Lung (tissue), 17 donors: ENCODE measurements at places on chromosomes 12 and 14. TPM values are rescaled to one million over a fixed set of nuclear protein-coding genes. Genes with fewer than 3 reads are reported as not detected.
A peak's percentile ranks its signal among the peaks of the same experiment; 100 is the strongest.

The MED13L gene
- total RNA-seq: 112 TPM

- H3K4me1 ChIP-seq: peaks cover 8% of the 10 kb centered on the region
- no peak overlapping the region for H3K27ac ChIP-seq
- peaks cover 27% of the 10 kb centered on the region for H3K36me3 ChIP-seq
- H3K4me3 ChIP-seq: no peak overlapping the region
- H3K27me3 ChIP-seq: no peaks in the 10 kb centered on the region
- DNase-seq: no peak
Observed at GRCh38 chr12:53502983-53503728, 2.1 kb downstream of the TARBP2 start.

The LLPH gene
- 7.9 TPM for total RNA-seq

DNA sequence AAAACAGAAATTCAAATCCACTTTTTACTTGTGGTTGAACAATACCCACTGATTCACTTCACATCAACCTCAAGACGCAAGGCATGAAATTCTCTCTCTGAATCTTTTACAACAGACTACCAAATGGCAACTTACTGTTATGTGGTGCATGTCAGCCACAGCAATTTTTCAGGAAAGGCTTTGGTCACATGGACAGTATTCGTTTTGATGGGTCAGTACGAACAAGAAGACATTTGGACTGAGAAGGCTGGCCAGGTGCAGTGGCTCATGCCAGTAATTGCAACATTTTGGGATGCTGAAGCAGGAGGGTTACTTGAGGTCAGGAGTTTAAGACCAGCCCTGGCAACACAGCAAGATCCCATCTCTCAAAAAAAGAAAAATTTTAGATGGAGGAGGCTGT lies 144.0 kb downstream of the SEC23A start:
- no peaks in the 10 kb centered on the region for H3K4me1 ChIP-seq
- no peak overlapping the region for H3K27ac ChIP-seq
- no peak overlapping the region for H3K4me3 ChIP-seq
- no peak for DNase-seq

DNA sequence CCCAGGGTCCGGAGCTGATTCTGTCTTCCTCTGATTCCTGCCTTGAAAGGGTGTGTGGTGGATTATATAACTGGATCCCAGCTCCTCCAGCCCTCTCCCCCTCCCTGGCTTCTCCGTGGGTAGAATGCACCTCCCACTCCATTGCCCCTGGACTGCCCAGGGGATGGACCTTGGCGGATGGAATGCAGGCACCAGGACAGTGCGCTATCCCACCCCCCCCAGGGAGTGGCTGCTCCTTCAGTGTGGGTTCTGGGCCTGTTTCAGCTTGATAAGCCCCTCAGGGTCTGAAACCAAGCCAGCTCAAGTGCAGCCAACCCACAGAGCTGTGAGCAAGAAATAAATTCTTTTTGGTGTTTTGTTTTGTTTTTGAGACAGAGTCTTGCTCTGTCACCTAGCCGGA lies 112.4 kb upstream of the TMEM132D start:
- H3K4me3 ChIP-seq: no peak overlapping the region
- no peak overlapping the region for H3K27ac ChIP-seq
- DNase-seq: no peak
- no peaks in the 10 kb centered on the region for H3K4me1 ChIP-seq
- no peaks in the 10 kb centered on the region for H3K36me3 ChIP-seq
- H3K27me3 ChIP-seq: peaks cover 25% of the 10 kb centered on the region

- no peaks in the 10 kb centered on the region for H3K36me3 ChIP-seq
- no peak for DNase-seq
- H3K27ac ChIP-seq: no peak overlapping the region
- H3K4me3 ChIP-seq: no peak overlapping the region
Observed at GRCh38 chr12:40122842-40123241, 17.0 kb upstream of the SLC2A13 start.

DNA sequence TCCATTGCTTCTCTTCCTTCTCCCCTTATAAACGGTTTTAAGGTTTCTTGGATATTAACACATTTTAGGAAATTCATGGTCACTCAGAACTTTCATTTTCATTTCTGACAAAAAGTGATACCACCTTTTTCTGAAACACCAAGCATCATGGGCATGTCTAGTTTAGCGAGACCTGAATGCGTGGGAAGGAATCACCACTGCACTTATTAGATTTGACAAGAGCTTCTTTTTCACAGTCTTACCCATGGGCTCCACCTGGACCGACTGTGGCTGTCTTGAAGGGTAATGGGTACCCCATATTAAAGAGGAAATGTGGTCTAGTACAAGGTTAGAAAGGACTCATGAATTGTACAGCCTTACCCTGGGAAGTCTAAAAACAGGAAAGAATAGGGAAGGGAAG lies 95.4 kb downstream of the KCNK10 start:
- H3K36me3 ChIP-seq: no peaks in the 10 kb centered on the region
- no peak for DNase-seq
- no peak overlapping the region for H3K27ac ChIP-seq
- no peak overlapping the region for H3K4me3 ChIP-seq
- no peaks in the 10 kb centered on the region for H3K27me3 ChIP-seq

GRCh38 chr14:62807636-62808035 lies 237.6 kb downstream of the KCNH5 start:
- H3K4me3 ChIP-seq: no peak overlapping the region
- H3K4me1 ChIP-seq: no peaks in the 10 kb centered on the region
- H3K36me3 ChIP-seq: no peaks in the 10 kb centered on the region
- H3K27ac ChIP-seq: no peak overlapping the region

The CEBPE gene
- total RNA-seq: not detected

DNA sequence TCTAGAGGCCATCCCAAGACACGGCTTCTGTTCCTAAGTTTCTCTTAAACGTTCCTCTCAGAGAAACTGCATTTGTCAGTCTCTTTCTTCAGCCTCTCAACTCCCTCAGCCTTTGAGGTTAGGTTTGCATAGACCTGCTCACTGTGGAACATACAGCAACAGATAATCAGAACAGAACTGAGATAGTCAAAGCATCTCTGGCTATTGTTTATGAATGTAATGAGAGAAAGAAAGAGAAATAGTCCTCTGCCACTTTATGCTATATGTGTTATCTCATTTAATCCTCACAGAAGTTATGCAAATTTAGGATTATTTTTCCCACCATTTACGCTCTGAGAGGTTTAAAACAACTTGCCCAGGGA lies 190.6 kb downstream of the PHLDA1 start:
- no peaks in the 10 kb centered on the region for H3K27me3 ChIP-seq
- H3K36me3 ChIP-seq: no peaks in the 10 kb centered on the region
- no peak overlapping the region for H3K27ac ChIP-seq
- no peak for DNase-seq

The PIWIL1 gene
- total RNA-seq: not detected

- peaks cover 4% of the 10 kb centered on the region for H3K4me1 ChIP-seq
- H3K27me3 ChIP-seq: peaks cover 2% of the 10 kb centered on the region
- DNase-seq: peak; percentile 86
- H3K27ac ChIP-seq: peak within 1 kb of the TSS; percentile 90
- H3K4me3 ChIP-seq: peak within 1 kb of the TSS; percentile 58
Observed at GRCh38 chr12:66188584-66189485, at the start of gene IRAK3. Gene IRAK3, plus strand, starts transcription at chr12:66189214. Its CDS starts 86 bp downstream, at chr12:66189300.

GRCh38 chr12:52618866-52619265 lies 507 bp upstream of the KRT73 start:
- no peak overlapping the region for H3K4me3 ChIP-seq
- DNase-seq: no peak
- H3K27me3 ChIP-seq: no peaks in the 10 kb centered on the region
- no peaks in the 10 kb centered on the region for H3K36me3 ChIP-seq

- H3K4me3 ChIP-seq: no peak overlapping the region
- peaks cover 6% of the 10 kb centered on the region for H3K36me3 ChIP-seq
- H3K27me3 ChIP-seq: no peaks in the 10 kb centered on the region
- H3K4me1 ChIP-seq: peaks cover 34% of the 10 kb centered on the region
- H3K27ac ChIP-seq: no peak overlapping the region
- no peak for DNase-seq
Observed at GRCh38 chr14:64725261-64725815, 21.1 kb downstream of the PLEKHG3 start.

- no peaks in the 10 kb centered on the region for H3K27me3 ChIP-seq
- H3K27ac ChIP-seq: no peak overlapping the region
- H3K4me1 ChIP-seq: no peaks in the 10 kb centered on the region
- DNase-seq: no peak
- no peaks in the 10 kb centered on the region for H3K36me3 ChIP-seq
- no peak overlapping the region for H3K4me3 ChIP-seq
Observed at GRCh38 chr14:86852530-86852929, 1140.5 kb downstream of the GALC start.

GRCh38 chr14:81298911-81299310 lies 78.2 kb upstream of the GTF2A1 start:
- no peak for DNase-seq
- H3K36me3 ChIP-seq: no peaks in the 10 kb centered on the region
- H3K27ac ChIP-seq: no peak overlapping the region
- no peak overlapping the region for H3K4me3 ChIP-seq
- peaks cover 2% of the 10 kb centered on the region for H3K4me1 ChIP-seq
- no peaks in the 10 kb centered on the region for H3K27me3 ChIP-seq

- no peaks in the 10 kb centered on the region for H3K27me3 ChIP-seq
- no peaks in the 10 kb centered on the region for H3K36me3 ChIP-seq
- peak; percentile 40 for DNase-seq
- no peaks in the 10 kb centered on the region for H3K4me1 ChIP-seq
- H3K27ac ChIP-seq: no peak overlapping the region
Observed at GRCh38 chr14:30283822-30284446, 275.0 kb upstream of the G2E3 start.

- peaks cover 4% of the 10 kb centered on the region for H3K4me1 ChIP-seq
- no peaks in the 10 kb centered on the region for H3K27me3 ChIP-seq
- H3K4me3 ChIP-seq: no peak overlapping the region
- DNase-seq: no peak
- no peaks in the 10 kb centered on the region for H3K36me3 ChIP-seq
Observed at GRCh38 chr14:34032720-34033119, 81.8 kb upstream of the EGLN3 start.

DNA sequence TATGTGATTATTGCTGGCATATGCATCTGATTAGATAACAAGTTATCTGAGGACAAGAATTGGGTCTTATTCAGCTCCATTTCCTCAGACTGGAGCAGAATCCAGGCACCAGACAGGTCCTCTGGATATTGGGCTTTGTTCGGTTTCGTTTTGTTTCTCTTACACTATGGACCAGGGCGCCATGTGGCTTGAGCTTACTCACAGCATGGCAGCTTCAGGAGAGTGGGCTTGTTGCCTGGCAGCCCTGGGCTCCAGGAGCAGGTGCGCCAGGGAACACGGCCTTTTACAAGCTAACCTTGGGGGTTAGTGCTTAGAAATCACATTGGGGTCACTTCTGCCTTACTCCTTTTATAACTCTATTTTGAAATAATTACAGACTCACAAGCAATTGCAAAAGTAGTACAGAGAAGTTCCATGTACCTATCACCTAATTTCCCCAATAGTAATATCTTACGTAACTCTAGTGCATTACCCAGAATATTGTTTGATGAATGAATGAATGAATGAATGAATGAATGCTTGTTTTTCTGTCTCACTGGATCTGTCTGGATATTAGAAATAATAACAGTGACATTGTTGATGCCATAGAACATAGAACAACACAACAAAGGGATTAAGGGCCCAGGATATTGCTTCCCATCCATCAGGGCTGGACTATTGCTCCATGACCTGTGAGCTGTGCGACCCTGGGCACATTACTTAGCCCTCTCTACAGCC lies 39.0 kb downstream of the CMKLR1 start:
- H3K4me3 ChIP-seq: no peak overlapping the region
- no peak for DNase-seq
- H3K36me3 ChIP-seq: no peaks in the 10 kb centered on the region
- no peak overlapping the region for H3K27ac ChIP-seq

The LAG3 gene
- 0.82 TPM for total RNA-seq

GRCh38 chr14:89251061-89251460 lies 166.0 kb downstream of the FOXN3 start:
- DNase-seq: no peak
- H3K27ac ChIP-seq: no peak overlapping the region
- H3K4me3 ChIP-seq: no peak overlapping the region
- H3K27me3 ChIP-seq: no peaks in the 10 kb centered on the region

DNA sequence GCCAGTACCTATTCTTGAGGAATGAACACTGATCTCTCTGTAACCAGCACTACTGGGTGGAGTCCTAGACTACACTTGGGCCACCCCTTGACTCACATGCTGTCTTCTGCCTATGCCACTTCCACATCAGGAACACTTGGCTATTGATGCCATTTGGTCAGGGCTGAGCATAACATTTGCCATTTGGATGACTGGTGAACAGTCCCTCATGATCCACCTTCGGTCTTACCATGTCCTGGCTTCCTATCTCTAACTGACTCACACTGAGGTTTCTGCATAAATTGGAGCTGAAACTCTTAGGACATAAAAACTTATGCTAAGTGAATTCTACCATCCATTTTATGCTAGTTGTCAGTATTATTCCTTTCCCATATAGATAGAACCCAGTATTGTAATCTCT lies 91.7 kb upstream of the PELI2 start:
- no peaks in the 10 kb centered on the region for H3K4me1 ChIP-seq
- H3K27ac ChIP-seq: no peak overlapping the region
- DNase-seq: no peak
- H3K27me3 ChIP-seq: no peaks in the 10 kb centered on the region

DNA sequence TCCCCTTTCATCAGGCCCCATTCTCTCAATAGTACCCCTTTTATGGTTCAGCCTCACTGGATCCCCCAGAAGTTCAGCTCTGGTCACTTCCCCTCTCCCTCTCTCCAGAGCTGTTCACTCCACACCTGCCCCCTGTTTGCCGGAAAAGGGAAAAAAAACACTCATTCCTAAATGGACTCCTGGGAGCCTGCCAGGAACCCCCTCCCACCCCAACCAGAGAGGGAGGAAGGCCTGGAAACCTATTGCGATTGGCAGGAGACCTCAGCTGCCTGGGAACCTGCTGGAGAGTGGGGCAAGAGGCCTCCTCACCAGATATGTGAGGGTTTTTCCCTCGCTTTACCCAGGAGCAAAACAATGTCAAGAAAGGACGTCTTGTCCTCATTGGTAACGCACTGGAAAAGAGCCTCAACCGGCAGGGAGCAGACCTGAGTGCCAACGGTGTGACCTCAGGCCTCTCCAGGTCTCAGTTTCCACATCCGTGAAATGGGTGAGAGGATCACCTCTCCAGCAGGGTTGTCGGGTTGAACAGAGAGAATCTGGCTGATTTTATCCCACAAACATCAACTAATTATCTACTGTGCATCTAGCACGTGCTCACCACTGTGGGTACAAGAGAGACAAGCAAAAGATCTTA lies 4.6 kb downstream of the DTX1 start:
- H3K4me1 ChIP-seq: no peaks in the 10 kb centered on the region
- H3K36me3 ChIP-seq: no peaks in the 10 kb centered on the region
- DNase-seq: no peak
- H3K4me3 ChIP-seq: no peak overlapping the region
- no peak overlapping the region for H3K27ac ChIP-seq

DNA sequence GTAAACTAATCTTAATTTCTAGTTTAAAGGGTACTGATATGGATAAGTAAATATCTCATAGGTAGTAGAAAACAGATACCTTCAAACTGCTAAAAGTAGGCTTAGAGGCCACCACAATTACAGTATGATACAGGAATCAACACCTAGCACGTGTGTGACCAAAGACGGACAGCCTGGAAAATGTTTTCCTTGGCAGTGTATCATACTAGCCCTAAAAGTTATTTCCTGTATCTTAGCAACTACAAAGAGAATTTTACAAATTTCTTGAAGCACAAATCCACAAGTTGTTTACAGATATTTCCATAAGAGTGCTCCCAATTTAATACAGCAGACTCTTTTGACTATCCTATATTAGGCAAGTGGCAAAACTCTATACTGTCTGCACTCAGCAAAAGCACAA lies 106.0 kb downstream of the ITPR2 start:
- no peaks in the 10 kb centered on the region for H3K4me1 ChIP-seq
- H3K36me3 ChIP-seq: no peaks in the 10 kb centered on the region
- no peaks in the 10 kb centered on the region for H3K27me3 ChIP-seq
- H3K27ac ChIP-seq: no peak overlapping the region
- no peak overlapping the region for H3K4me3 ChIP-seq

GRCh38 chr12:56645201-56645716 lies 525 bp downstream of the ATP5F1B start:
- peak overlapping the region; percentile 95 for H3K27ac ChIP-seq
- no peaks in the 10 kb centered on the region for H3K27me3 ChIP-seq
- peak overlapping the region; percentile 93 for H3K4me3 ChIP-seq
